ENCODE measurements at places on chromosomes 3 and 15.

GRCh38 chr3:107796791-107797190 lies 274.0 kb downstream of the BBX start:
- DNase-seq: no peak

DNA sequence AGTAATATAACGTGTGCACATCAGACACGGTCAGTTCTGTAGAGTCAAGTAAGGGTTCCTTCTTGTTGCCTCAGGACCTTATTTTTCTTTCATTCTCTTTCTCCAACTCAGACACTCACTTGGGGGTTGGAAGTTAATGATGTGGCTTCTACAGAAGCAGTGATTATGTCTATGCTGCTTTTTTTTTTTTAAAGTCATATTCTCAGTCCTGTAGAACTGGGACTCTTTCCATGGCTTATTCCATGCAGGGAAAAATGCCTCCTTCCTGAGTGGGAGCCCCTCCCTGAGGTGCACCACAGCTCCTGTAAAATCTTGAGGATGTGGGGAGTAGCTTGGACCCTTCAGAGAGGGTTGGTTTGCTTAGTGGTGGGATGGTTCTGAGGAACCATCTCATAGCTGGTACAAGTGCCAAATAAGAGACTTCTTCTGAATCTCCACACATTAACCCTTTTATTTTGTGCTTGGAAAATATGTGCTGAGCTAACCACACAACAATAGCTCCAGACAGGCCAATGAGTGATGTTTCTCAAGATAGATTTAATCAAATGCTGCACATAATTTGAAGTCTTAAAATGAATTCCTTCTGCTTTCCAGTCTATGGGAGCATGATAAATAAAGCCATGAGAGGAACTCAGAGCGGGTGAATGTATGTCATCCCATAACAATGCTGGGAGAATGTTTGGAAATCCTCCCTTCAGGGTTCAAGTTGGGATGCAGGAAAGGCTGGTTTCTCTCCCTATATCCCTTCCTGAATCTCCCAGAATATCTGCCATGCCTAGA lies 23.3 kb upstream of the FSTL1 start:
- no peak for DNase-seq

GRCh38 chr3:146968204-146968651 lies 363.1 kb upstream of the PLSCR5 start:
- DNase-seq: no peak

DNA sequence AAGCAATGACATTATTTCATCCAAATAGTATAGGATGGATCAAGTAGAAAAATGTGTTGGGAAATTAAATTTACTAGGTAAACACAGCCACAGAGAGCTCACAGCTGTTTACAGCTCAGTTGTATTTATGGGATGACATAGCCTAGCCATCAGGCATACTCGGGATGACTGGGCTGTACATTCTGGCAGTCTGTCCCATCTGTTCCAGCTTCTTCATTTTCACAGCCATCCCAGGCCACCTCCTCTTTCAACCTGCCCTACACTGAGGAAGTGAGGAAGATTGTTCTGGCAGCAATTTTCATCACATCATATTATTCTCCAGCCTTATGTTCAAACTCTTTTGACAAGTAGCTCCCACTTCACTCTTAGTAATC lies 98.4 kb upstream of the PFN2 start:
- no peak for DNase-seq

DNA sequence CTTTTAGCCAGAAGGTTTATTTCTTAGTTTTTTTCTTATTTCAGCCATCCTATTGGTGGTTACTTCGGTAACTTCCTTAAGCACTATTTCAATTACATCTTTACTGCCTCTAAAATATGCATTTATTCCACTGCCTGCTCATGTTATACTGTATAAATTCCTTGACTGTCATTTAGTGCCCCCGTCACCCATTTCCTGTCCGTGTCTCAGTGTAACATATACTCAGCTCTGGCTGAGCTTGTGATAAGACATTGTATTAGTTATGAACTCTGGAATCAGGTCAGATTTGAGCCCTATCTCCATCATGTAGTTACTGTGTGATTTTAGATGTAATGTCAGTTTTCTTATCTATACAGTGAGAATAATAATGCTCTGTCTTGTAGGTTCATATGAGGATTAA lies 24.2 kb downstream of the PIAS1 start:
- DNase-seq: no peak

DNA sequence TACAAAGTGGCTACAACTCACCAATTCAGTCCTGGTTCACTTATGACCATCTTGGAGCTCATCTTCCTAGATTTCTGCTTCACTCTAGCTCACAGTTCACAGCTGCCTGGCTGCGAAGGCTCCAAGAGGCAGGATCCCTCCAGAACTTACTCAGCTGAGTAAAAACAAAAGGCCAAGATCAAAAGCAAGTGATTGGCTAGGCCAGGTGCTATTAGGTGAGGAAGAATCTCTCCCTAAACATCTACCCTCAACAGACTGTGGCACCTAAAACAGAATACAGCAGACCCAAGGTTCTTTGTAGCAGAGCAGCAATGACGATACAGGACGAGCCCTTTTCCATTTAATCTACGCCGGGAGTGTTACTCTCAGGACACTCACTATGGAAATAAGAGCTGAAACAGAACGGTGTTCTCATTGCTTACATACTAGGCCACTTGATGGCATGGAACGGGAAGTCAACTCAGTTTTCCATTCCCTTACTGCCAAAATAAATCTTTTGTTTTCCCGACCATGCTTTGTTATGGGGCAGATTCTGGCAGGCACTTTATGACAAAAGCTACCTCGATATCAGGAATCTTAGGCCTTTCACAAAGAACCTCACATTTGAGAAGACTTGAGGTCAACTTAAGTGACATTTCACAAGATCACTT lies 901 bp downstream of the ICE2 start:
- DNase-seq: no peak

DNA sequence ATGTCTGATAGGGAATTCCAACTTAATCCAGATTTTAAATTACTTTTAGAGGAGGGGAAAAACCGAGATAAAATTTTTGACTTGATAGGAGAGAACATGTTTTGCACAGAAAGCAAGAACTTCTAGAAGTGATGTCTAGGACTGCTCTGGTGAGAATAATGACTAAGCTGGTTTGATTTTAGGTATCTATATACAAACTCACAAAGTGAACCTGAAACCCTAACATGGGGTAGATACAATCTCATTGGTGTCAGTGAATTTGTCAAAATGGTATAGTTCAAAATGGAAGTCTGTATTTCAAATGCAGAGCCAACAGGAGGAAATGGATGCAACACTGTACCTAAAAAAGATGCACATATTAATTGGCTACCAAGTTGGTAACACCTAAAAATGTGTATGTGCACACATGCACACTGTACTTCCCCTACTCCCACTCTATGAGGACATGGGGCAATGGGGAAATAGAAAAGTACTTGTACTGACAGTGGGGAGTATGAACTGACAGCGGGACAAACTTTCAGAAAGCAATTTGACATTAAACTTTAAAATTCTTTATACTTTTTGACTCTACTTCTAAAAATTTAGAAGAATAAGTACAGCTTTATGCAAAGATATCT lies 53.0 kb downstream of the NR1I2 start:
- no peak for DNase-seq

- no peak for DNase-seq
These were observed 312.0 kb upstream of the RASGRP1 start for GRCh38 chr15:38876621-38877020.

DNA sequence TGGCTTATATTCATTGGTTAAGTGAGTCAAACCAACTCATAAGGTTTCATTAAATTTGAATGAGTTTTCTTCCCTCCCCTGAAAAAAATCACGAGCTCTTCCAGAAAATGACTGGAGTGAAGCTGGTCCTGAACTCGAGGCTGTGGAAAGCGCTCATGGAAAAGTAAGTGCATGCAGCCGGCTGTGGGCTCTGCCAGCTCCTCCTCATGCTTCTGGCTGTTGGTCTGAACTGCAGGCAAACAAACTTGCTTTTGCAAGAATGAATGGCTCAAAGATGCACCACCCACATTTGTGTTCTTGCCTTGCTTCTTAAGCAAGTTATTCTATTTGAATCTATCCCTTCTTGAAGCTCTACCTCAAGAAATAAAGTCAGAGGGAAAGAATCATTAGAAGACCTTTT lies 6.2 kb downstream of the ETV5 start:
- DNase-seq: no peak

DNA sequence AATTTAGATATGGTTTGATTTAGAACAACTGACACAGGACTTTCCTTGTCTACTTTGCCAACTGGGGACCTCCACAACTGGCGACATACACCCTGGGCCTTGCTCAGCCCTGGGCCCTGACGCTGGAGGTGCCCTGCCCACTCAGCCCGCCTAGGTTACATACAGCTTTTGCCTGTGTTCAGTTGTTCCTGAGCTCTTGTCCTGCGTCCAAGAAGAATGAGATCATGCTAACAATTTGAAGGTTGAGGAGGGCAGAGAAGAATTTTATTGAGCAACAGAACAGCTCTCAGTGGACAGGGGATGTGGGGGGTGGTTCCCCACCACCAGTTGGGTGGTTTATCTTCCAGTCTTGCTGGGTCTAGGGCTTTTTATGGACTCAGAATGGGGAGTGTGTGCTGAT lies 67.9 kb downstream of the IQCH start:
- DNase-seq: no peak

- DNase-seq: no peak
These were observed 25.0 kb upstream of the PYDC2 start for GRCh38 chr3:191435981-191436380.

- DNase-seq: no peak
These were observed 57.0 kb downstream of the NEK10 start for GRCh38 chr3:27312044-27312668.

GRCh38 chr15:95302206-95302605 lies 1028.3 kb upstream of the NR2F2 start:
- no peak for DNase-seq

- peak; percentile 92 for DNase-seq
These were observed at the start of gene GOLGA8A for GRCh38 chr15:34437687-34438086. Gene GOLGA8A, minus strand, starts transcription at chr15:34437808. Its CDS starts 48,117 bp downstream, at chr15:34389691.

- DNase-seq: no peak
These were observed 150.4 kb downstream of the RTP4 start for GRCh38 chr3:187518616-187519015.

DNA sequence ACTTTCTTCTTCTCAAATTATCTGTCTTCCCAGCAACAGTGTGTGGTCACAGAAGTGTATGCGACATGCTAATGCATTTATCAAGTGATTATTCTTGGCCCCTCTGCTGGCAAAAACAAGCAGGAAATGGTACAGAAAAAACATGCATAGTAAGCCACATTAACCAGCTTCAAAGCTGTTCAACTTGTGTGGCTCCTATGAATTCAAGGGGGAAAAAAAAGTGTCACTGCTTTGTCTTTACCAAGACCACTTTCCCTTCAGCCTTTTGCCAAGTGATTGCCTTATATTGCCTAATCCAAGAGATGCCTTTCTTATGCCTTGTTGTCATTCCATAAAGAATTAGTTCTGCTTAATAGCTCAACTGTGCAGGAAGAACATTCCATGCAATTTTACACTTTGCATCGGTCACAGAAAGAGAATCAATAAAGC lies 39.1 kb downstream of the PRTG start:
- no peak for DNase-seq

- no peak for DNase-seq
These were observed 41.4 kb downstream of the EOMES start for GRCh38 chr3:27680517-27681246.

- no peak for DNase-seq
These were observed 14.1 kb downstream of the MGLL start for GRCh38 chr3:127808197-127808596.

GRCh38 chr3:52177701-52178042 lies 20.3 kb upstream of the ALAS1 start:
- DNase-seq: no peak

DNA sequence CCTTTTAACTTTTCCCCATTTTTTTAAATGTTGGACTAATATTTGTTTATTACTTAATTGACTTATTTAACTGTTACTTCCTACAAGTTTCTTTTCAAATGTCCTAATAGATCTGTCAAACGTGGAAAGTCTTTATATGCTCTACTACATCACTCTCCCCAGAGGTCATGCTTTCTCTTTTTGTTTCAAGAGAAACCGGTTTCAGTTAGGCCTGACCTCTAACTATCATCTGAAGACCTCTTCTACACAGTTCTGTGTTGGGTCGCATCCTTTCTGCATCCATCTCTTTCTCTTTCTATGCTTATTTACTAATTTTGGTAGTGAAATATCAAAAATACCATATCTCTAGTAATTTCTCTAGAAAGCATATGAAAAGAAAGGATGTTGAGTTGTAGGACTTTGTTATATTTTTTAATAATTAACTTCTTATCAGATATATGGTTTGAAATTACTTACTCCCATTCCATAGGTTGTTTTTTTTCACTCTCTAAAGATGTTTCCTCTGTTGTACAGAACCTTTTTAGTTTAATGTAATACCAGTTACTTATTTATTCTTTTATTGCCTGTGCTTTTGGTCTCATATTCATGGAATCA lies 781.2 kb upstream of the ARPP21 start:
- DNase-seq: no peak

GRCh38 chr3:13009946-13010315 lies 63.3 kb downstream of the IQSEC1 start:
- no peak for DNase-seq

GRCh38 chr15:71494563-71495397 lies 315.6 kb upstream of the NR2E3 start:
- no peak for DNase-seq

- no peak for DNase-seq
These were observed 215.8 kb downstream of the ROBO1 start for GRCh38 chr3:79551997-79552396.

DNA sequence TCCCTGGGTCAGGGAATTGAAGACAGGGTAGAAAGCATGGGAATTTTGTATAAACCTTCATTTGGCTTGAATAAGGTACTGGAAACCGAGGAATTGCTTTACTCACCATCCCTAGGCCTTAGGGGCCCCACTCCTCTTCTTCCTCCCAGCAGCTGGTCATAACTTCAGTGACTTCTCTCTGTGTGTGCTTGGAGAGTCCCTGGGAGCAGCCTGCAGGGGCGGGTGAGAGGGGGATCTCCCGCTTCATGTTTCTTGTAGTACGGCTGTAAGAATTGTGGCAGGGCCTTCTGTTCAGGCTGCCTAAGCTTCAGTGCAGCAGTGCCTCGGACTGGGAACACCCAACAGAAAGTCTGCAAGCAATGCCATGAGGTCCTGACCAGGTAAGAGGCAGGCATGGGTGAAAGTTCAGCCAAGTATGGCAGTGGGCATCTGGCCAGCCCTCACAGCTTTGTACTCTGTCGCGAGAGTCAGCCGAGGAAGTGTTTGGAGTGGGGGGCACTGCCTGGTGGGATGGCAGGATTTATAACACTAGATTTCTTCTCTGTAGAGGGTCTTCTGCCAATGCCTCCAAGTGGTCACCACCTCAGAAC lies 1.7 kb upstream of the DNAJC17 start:
- no peak for DNase-seq

DNA sequence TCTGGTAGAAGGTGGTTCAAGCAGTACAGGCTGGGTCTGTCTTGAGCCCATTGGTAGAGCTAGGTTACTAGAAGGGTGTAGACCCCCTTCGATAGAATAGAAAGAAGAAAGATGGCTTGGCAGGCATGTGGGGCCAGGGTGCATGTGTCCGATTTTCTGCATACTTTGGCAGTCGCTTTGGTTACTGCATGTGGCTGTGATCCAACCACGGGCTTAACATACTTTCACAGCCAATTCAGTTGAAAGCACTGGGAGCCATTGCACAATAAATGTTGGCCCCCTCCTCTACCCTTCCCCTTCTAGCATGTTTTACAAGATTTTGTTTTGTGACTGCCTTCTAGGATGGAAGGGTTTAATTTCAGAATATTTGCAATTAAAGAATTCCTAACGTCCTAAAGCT lies 7.2 kb downstream of the ARID3B start:
- DNase-seq: no peak

- no peak for DNase-seq
These were observed 97.2 kb downstream of the SEMA5B start for GRCh38 chr3:122930063-122930997.

All from CD4-positive, alpha-beta T cell treated with Interleukin-6 for 4 hours (primary cell).